ENCODE measurements at places on chromosomes 13 and 19. TPM values are rescaled to one million over a fixed set of nuclear protein-coding genes. Genes with fewer than 3 reads are reported as not detected.

The EBPL gene
- 26.4 TPM for total RNA-seq

The EDNRB gene
- 0.10 TPM for total RNA-seq

The NLRP4 gene
- total RNA-seq: not detected

The ERFL gene
- total RNA-seq: 1.6 TPM

The CNOT3 gene
- total RNA-seq: 56.9 TPM

The ASPDH gene
- not detected for total RNA-seq

The AXL gene
- not detected for total RNA-seq

The CYP4F8 gene
- not detected for total RNA-seq

The C19orf33 gene
- 1.1 TPM for total RNA-seq

The HIF3A gene
- 4.4 TPM for total RNA-seq

The CBLC gene
- total RNA-seq: not detected

The ZNF99 gene
- not detected for total RNA-seq

The ZSCAN1 gene
- 7.7 TPM for total RNA-seq

The SPTBN4 gene
- total RNA-seq: 161 TPM

The PVR gene
- 14.8 TPM for total RNA-seq

The ZNF607 gene
- total RNA-seq: 12.7 TPM

The C2CD4C gene
- 9.6 TPM for total RNA-seq

The ZNF726 gene
- 11.5 TPM for total RNA-seq

The TBCB gene
- total RNA-seq: 337 TPM

The IZUMO4 gene
- total RNA-seq: 10.6 TPM

The VSTM1 gene
- not detected for total RNA-seq

Measured in glutamatergic neuron (in vitro differentiated cells).